ENCODE measurements at places on chromosomes 2 and 18.
A peak's percentile ranks its signal among the peaks of the same experiment; 100 is the strongest.

DNA sequence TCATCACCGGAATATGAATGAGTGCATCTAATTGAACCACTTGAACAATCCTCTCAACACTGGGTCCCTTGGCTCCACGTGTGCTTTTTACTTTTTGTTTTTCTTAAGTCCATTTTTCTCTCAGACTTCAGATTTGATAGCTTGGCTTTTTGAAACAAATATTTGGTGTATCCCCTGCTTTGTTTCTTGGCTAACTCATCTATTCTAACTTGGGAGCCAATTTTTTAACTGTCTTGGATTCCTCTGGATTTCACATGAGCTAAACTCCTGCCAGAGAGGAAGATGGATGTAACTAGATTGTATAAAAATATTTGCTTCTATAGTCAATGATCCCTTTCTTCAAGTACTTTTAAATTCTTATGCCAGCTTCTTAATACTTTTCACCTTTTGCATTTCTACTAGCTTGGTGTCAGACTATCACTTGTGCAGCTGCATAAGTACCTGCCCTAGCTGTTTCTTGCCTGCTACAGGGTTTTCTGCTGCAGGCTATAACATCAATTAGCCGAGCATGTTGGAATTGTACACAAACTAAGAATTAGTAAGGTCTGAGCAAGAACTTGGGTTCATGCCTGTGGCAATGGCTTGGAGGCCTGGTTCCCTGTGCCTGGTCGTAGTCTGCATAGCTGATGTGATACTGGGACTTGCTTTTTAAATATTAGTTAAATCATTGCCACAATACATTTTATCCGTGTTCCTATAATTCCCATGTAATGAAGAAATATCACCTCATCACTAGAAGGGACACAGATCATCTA, 281.5 kb downstream of the EN1 start:
- DNase-seq = no peak

DNA sequence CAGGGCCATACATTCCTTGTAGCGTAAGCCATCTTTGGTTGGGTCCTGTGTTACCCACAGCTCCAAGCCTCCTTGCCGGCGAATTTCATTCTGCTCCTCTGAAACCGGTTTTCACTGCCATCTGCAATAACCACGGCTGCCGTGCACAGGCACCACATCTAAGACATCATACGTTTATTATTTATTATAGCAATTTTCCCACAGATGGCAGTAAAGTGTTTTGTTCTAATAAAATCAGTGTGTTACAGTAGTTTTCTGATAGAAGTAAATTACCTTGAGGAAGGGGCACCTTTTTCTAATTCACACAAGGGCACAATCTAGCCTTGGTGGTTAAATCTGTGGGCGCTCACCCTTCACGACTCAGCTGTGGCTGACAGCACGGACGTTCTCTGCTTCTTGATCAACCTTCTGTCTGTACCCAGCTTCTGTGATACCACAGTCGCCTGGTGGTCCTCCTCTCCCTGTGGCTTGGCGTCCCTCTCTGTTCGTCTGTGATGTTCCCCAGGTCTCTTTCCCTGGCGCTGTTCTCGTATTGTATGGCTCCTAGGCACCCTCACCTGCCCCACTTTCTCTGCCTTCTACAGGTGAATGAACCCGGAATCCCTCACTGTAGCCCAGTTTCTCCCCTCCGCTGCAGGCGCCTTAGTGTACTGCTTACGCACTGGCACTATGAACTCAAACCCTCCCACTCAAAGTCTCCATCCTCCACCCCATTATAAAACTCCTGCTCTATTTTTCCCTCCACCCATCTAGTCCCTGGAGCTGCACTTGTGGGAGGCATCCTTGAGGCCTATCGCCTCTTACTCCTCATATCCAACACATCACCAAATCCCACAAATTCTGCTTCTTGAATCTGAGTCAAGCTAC, 236.8 kb downstream of the DYSF start:
- DNase-seq = no peak

- no peak for DNase-seq
Observed at GRCh38 chr2:102116630-102117471, 25.7 kb upstream of the IL1R1 start.

DNA sequence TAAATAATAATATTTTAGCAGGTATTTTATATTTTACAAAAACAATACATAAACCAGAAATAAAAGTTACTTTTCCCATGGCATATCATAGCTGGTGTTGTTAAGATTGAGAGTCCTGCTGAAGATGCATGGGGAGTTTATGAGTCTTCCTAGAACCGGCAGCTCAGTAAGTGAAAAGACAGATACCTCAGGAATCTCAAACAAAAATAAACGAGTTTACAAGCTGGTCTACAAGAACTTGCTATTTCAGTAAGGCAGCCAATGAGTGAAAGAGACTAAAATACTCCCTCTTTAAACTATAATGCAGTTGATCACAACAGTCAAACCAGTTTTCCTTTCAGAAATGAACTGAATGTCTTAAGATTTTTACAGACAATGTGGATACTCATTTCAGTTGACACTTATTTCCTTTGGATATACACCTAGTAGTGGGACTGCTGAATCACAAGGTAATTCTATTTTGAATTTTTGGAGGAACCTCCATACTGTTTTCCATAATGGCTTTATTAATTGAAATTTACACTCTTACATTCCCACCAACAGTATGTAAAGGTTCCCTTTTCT, 8.9 kb downstream of the GAREM1 start:
- DNase-seq = no peak

DNA sequence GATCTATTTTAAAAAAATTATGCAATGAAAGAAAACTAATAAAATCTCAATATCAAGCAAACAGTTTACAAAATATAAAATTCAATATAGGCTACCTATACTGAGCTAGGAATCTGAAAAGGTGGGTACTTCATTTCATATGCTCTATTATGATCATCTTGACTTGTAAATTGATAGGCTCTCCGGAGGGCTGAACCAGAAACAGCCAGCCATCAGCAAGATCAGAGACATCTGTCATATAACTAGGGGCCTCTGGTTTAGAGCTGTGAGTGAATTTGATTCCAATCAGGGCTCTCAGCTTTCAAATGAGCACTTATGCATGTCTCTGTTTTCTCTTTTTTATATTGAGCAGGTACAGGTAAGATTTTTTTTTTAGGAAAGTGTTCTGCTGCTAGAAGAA, 114.2 kb downstream of the SPHKAP start:
- DNase-seq = no peak

- DNase-seq = no peak
Observed at GRCh38 chr2:105447476-105447875, 48.6 kb upstream of the FHL2 start.

DNA sequence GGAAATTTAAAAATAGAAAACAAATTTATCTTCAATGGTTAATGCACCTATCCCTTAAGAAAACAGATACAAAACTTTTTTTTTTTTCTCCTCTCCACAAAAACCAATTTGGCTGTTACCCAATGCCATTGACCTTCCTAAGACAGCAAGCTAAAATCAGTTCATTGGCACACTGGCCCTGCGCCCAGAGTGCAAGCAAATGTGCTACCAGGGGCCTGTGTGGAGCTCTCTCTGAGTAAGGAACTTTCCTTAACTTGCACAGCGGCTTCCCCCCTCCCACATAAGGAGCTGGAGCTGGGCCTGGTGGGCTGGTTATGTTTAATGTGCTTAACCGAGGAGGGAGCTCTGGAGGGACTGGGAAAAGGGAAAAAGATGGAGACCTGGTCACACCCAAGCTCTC, 17.6 kb upstream of the POU3F3 start:
- no peak for DNase-seq

- peak; percentile 48 for DNase-seq
Observed at GRCh38 chr2:75523313-75524275, 37.1 kb downstream of the EVA1A start.

DNA sequence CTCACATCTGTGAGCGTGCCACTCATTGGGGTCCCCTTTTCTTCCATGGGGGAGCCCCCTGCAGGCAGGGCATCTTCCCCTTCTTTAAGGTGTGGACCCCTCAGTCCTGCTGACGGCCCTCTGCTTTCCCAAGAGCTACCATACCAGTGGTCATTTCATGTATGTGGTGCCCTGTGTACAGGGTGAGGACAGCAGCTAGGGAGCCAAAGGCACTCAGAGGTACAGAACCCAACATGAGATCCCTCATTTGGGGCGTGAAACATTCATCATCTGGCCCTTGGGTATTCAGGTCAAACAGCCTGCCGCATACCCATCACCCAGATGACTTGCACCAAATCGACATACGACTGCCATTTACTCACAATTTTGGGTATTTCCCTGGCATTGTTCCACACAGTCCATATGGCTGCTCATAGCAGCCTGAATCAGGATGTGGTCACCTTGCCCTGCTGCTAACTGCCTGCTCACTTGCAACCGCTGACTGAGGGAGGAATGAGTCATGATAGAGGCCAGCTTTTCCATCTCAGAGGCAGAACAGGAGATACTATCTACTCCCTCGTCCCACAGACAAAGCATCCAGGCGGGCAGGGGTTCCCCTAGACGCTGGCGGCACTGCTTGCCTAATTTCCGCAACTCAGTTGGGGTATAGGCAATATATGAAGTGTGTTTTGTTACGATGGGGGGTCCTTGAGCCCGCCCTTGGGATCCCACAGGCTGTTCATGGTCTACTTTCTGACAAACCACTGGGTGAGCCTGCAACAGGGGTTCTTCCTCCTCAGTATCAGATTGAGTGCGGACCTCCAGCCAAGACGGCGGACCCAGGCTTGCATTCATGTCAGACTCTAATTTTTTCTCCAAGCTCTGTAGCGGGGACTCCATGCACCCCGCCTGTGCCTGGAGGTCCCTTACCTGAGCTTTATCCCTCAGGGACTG, 228.6 kb downstream of the SATB2 start:
- DNase-seq = peak; percentile 100

DNA sequence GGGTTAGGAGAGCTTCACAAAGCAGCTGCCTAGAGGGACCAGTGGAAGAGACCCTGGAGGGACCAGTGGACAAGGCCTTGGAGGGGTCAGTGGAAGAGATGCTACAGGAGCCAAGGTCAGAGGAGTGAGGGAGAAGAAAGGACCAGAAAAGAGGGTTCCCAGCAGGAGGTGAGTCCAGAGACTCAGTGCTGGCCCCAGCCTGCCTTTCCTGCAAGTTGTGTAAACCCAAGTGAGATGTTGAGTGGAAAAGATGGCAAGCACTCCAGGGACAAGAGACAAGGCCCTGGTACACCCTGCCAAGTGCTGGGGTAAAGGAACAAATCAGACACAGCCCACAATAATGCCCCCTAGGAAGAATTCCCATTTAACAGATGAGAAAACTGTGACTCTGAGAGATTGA, 94.4 kb downstream of the TTC32 start:
- DNase-seq = no peak

DNA sequence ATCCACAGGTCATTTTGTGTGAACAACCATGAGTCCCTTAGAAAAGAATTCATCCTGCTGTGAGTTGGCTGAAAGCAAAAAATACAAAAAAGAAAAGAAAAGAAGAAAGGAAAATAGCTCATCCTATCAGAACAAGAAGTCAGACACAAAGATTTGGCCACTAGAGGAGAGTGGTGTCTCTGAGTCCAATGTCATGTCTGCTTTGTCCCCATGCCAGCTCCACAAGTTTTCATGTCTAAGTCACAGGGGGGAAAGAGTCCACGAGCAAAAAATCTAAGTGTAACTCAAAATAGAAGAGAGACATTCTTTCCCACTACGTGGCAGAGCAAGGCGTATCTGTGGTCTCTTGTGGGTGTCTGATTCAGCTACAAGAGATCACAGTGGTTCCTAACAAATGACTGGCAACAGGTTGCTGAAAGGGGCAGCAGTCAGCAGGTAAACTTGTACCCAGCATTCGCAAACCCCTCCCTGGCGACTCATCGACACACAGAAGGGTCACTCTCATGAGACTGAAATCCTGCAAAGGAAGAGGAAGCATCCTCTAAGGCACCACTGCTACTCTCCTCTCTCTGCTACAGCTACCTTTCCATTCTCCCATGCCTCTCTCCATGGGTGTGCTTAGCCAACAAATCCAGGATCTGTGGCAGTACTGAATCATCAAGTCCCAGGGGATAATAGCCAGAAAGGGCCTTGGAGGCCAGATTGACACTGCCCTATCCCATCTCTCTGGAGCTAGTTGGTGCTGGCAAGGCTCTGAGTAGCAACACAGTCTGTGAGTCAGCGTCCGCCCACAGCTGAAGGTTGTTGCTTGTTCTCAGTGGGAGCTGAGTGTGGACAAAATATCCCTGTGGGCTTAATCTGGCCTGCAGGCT, 123.0 kb upstream of the SLC39A10 start:
- peak; percentile 71 for DNase-seq

DNA sequence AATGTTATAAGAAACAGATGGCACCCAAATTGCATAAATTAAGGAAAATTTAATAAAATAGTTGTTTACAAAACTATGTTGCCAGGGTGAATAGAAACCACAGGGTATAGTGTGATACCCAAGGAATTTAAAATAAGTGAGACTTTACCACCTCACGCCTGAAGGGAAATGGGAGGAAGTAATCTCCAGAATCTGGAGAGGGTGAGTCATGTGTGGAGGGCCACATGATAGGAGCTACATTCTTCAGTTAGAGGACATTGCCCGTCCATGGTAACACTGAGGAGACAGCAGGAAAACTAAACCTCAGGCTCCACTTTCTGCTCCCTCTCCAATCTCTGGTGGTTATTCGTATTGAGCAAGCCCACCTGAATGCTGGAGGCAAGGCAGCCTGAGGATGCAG, 97.2 kb upstream of the NXPH2 start:
- no peak for DNase-seq

DNA sequence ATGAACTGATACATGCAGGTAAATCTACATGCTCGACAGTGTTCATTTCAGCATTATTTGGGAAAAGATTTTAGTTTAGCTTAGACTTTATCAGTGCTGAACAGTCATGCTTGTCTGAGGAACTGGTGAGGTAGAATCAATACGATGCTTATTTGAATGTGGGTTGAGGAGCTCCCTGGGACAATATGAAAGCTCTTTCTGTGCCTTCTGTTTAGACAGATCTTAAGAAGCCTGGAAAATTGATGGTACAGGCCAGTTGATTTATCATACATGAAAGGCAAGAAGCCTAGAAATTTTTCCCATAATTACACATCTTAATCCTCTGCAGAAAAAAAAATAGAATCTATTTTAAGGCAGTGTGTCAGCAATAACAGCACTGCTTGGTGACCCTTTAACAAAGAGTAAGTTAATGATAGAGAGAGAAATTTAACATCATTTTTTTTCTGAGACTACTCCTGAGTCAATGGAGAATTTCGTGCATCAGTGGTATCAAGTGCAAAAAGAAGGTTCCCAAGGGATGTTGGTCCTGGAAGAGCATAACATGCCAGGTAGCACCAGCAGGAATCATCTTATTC, 252.2 kb upstream of the CDH20 start:
- no peak for DNase-seq

GRCh38 chr2:187526792-187527191, 27.4 kb downstream of the TFPI start:
- no peak for DNase-seq

GRCh38 chr18:78561757-78562510, 417.7 kb upstream of the SALL3 start:
- no peak for DNase-seq

DNA sequence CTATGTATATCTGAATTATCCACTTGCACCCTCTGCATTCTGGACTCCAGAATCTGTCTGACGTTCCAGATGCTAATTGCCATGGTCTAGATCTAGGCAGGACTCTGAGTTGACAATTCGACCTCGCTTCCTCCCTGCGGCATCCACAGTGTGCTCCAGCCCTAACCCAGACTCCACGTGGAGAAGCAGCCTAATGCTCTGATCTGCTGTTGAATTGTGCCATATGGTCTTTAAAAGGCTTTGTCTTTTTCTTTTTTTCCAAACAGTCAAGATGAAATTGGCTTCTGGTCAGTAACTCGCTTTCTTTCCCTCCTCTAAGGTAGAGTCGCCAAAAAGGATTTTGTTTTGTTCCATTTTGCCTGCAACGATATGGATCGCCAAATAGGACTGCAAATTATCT, 752.6 kb upstream of the ID2 start:
- no peak for DNase-seq
